ENCODE measurements at places on chromosomes 16 and 17. TPM values are rescaled to one million over a fixed set of nuclear protein-coding genes. Genes with fewer than 3 reads are reported as not detected.

The PPM1E gene
- 4.0 TPM for polyA plus RNA-seq

The CTNS gene
- polyA plus RNA-seq: 19.2 TPM

The CBX4 gene
- 11.4 TPM for polyA plus RNA-seq

The MFAP4 gene
- 207 TPM for polyA plus RNA-seq

The ADPRM gene
- polyA plus RNA-seq: 18.1 TPM

The DPEP3 gene
- not detected for polyA plus RNA-seq

The CFAP97D1 gene
- polyA plus RNA-seq: 0.07 TPM

The ZNF750 gene
- 1.2 TPM for polyA plus RNA-seq

The MYL4 gene
- 6.6 TPM for polyA plus RNA-seq

The RRAD gene
- polyA plus RNA-seq: 1.9 TPM

The CD79B gene
- polyA plus RNA-seq: 3.5 TPM

The EVPLL gene
- polyA plus RNA-seq: 0.64 TPM

The STAT5A gene
- polyA plus RNA-seq: 5.9 TPM

The C16orf92 gene
- polyA plus RNA-seq: not detected

The APOH gene
- 0.51 TPM for polyA plus RNA-seq

The EMP2 gene
- polyA plus RNA-seq: 24.2 TPM

The UTP4 gene
- 64.2 TPM for polyA plus RNA-seq

The C16orf89 gene
- polyA plus RNA-seq: 4.9 TPM

The ABCA8 gene
- polyA plus RNA-seq: 0.85 TPM

The PSMD3 gene
- polyA plus RNA-seq: 109 TPM

The CCR7 gene
- polyA plus RNA-seq: 0.40 TPM

The THAP11 gene
- polyA plus RNA-seq: 32.5 TPM

The ZNF629 gene
- 26.9 TPM for polyA plus RNA-seq

The SLFN12 gene
- 23.7 TPM for polyA plus RNA-seq

The NLRC3 gene
- polyA plus RNA-seq: 1.6 TPM

The SBK1 gene
- polyA plus RNA-seq: 14.1 TPM

The GPR139 gene
- polyA plus RNA-seq: not detected

The IRX6 gene
- 4.6 TPM for polyA plus RNA-seq

The SLC38A8 gene
- polyA plus RNA-seq: not detected

The TEX19 gene
- not detected for polyA plus RNA-seq

The BEAN1 gene
- 0.96 TPM for polyA plus RNA-seq

The TMEM220 gene
- 8.5 TPM for polyA plus RNA-seq

The GAST gene
- not detected for polyA plus RNA-seq

The PRR35 gene
- polyA plus RNA-seq: 7.5 TPM

The KRTAP2-4 gene
- polyA plus RNA-seq: not detected

The FLYWCH1 gene
- polyA plus RNA-seq: 16.3 TPM

All from right renal cortex interstitium (tissue), 3 donors.